A549 treated with DMSO at 1 μM for 4 hours (cell line): ENCODE measurements at places on chromosomes 4 and X. TPM values are rescaled to one million over a fixed set of nuclear protein-coding genes. Genes with fewer than 3 reads are reported as not detected.

Gene ACOX3
- 8.0 to 10.6 TPM (median 9.8 TPM) in 5 replicates for total RNA-seq

Gene PSMD10
- total RNA-seq: 73.7 to 90.7 TPM (median 80.8 TPM) in 5 replicates

Gene SPOCK3
- 0.07 to 0.10 TPM (median 0.07 TPM) in 3 of 5 replicates, not detected in the others for total RNA-seq

Gene GYPB
- total RNA-seq: not detected in 5 replicates

Gene RNF150
- 0.26 to 0.57 TPM (median 0.30 TPM) in 5 replicates for total RNA-seq

Gene CENPE
- 5.6 to 10.9 TPM (median 10.6 TPM) in 5 replicates for total RNA-seq

Gene MAP9
- 4.7 to 8.3 TPM (median 6.7 TPM) in 5 replicates for total RNA-seq

Gene GATA1
- not detected in 5 replicates for total RNA-seq
